Activated T-cell treated with anti-CD3 and anti-CD28 coated beads, Interleukin-2, amount 50 U/mL, for 4 hours (primary cell): ENCODE measurements at places on chromosomes 11 and 22. TPM values are rescaled to one million over a fixed set of nuclear protein-coding genes. Genes with fewer than 3 reads are reported as not detected.

DNA sequence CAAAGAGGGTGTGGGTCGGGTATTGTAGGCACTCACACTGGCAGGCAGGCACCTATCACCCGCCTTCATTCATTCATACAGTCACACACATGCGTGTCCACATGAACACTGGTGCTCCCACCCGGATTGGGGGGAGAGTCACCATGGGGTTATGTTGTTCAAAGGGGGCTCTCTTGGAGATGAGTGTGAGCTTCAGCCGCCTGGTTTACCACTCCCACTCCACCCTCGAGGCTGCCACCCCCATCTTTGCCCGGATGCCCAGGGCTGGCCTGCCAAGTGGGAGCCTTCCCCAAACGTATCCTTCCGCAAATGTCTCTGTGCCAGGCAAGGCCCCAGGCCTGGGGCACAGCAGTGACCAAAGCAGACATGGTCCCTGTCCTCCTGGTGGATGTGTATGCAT is 22.6 kb downstream of the MRGPRD start:
- DNase-seq: no peak

Gene ANKK1
- total RNA-seq: not detected

GRCh38 chr11:726278-727220 is 20.5 kb downstream of the EPS8L2 start:
- peak; percentile 46 for DNase-seq

DNA sequence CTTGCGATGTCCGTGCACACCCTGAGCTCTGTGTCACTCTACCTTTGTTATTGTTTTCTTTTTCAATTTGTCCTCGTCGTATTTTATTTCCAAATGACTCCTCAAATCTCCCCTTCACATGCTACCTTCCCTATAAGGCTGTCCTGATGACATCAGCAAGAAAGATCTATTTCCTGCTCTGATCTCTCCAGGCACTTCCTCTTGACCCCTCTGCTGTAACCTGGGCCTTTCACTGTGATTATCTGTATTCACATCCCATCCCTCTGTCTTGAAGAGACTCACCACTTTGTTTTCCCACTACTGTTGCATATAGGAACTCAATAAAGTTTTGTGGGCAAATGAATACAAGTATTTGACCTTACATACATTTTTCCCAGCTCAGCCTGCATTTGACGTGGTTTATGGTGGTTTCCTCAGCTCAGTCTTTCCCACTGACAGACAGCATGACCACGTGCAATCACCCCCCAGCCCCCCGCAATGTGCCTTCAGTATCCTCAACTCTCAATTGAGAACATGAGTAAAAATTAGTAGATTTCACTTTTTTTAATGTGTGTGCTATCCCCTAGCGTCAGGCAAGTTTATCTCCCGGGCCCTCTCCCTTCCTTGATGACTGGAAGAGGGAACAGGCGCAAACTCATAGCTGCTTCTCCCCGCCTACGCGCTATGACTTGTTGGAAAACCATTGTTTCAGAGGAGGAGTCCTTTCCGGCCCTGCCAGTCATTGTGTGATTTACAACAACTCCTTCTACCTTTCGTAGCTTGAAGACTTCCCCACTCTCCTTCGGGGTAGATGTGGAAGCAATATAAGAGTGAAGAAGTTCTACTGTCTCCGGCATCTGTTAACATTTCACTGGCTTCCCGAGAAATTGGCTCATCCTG is 498.5 kb downstream of the NTM start:
- no peak for DNase-seq

DNA sequence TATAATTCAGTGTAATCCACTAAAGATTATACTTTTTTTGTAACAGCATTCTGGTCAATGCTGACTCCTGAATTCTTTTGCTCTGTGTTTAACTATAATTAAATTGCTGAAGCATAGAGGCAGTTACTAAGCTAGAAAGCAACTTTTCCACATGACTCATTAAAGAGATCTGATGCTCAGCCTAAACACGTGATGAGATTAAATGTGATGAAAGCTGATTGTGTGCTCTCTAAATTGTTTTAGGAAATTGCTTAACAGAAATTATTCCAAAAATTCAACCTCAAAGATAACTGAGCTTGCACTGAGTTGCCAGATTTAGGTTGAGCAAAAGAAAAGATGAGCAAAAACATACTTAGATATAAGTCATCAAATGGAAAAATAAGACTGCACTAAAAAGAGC is 1033.6 kb downstream of the FAM181B start:
- DNase-seq: no peak
